ENCODE measurements at places on chromosomes 3 and 15. TPM values are rescaled to one million over a fixed set of nuclear protein-coding genes. Genes with fewer than 3 reads are reported as not detected.

Gene SLC12A1
- 0.55 TPM for total RNA-seq

Gene TOP2B
- 86.5 TPM for total RNA-seq

Gene IMPDH2
- total RNA-seq = 93.0 TPM

Gene COL6A5
- 2.0 TPM for total RNA-seq

Gene ERICH6
- total RNA-seq = 9.7 TPM

Gene AMIGO3
- total RNA-seq = 14.8 TPM

Gene RAB27A
- 13.1 TPM for total RNA-seq

Gene MME
- total RNA-seq = 6.3 TPM

Gene C3orf20
- 3.8 TPM for total RNA-seq

Gene GATA2
- total RNA-seq = 11.9 TPM

Gene SERPINI2
- not detected for total RNA-seq

Gene CIDEC
- 1.6 TPM for total RNA-seq

Gene PPP1R2
- 129 TPM for total RNA-seq

Gene PPIB
- 302 TPM for total RNA-seq

Gene CCDC13
- total RNA-seq = 6.5 TPM

Gene NKIRAS1
- total RNA-seq = 37.2 TPM

Gene TTLL13
- 6.8 TPM for total RNA-seq

Gene EMC7
- 74.6 TPM for total RNA-seq

Gene FBN1
- total RNA-seq = 48.5 TPM

Gene TLR9
- total RNA-seq = 0.25 TPM

Gene GOLGA8S
- 9.2 TPM for total RNA-seq

Gene GABRA5
- total RNA-seq = 3.1 TPM

Gene SOX14
- not detected for total RNA-seq

Gene CTXN2
- total RNA-seq = 1.0 TPM

Gene TFDP2
- total RNA-seq = 110 TPM

Gene FBLN2
- total RNA-seq = 248 TPM

Gene EPHB1
- total RNA-seq = 37.1 TPM

Gene EXD1
- 42.9 TPM for total RNA-seq

Gene LINGO1
- 22.4 TPM for total RNA-seq

Gene POLQ
- total RNA-seq = 12.0 TPM

Gene GOLGA6L26
- total RNA-seq = 13.9 TPM

Gene CYP19A1
- total RNA-seq = 2.8 TPM

Gene HEXA
- 188 TPM for total RNA-seq

Gene KIF15
- 26.5 TPM for total RNA-seq

Gene FAM227B
- total RNA-seq = 36.4 TPM

Gene IGSF10
- total RNA-seq = 12.3 TPM

Gene CACNA2D2
- 16.1 TPM for total RNA-seq

Gene IL17RB
- total RNA-seq = 17.5 TPM

Gene IMPG2
- total RNA-seq = 0.50 TPM

Gene RTP1
- 0.94 TPM for total RNA-seq

Gene ACTRT3
- total RNA-seq = 47.4 TPM

Gene CCDC191
- 13.9 TPM for total RNA-seq

Gene LRRC31
- 0.24 TPM for total RNA-seq

Gene ATP13A5
- total RNA-seq = 0.16 TPM

Gene PRR23A
- 14.8 TPM for total RNA-seq

Gene CHDH
- total RNA-seq = 28.1 TPM

Gene FAM81A
- 5.1 TPM for total RNA-seq

Gene SLC12A8
- 12.3 TPM for total RNA-seq

Gene CNBP
- 291 TPM for total RNA-seq

Gene XYLB
- 5.9 TPM for total RNA-seq

Gene ABHD17C
- 8.0 TPM for total RNA-seq

Gene TAGLN3
- 0.37 TPM for total RNA-seq

Gene MYRIP
- total RNA-seq = 4.8 TPM

Gene OSTN
- not detected for total RNA-seq

Gene C3orf49
- 0.63 TPM for total RNA-seq

Gene ARHGEF26
- total RNA-seq = 33.0 TPM

Gene NISCH
- 327 TPM for total RNA-seq

Gene SPESP1
- 50.4 TPM for total RNA-seq

Gene PPARG
- total RNA-seq = 18.7 TPM

Data from testis (tissue), 5 donors.